Spinal cord (tissue), 10 donors: ENCODE measurements at places on chromosomes 11 and 22. TPM values are rescaled to one million over a fixed set of nuclear protein-coding genes. Genes with fewer than 3 reads are reported as not detected.

The LRRC74B gene
- total RNA-seq = 4.7 TPM

The ACTN3 gene
- total RNA-seq = 0.33 TPM

The TEX12 gene
- total RNA-seq = 0.17 TPM

The OR10D3 gene
- total RNA-seq = not detected

The IGHMBP2 gene
- 11.4 TPM for total RNA-seq

The LARGE1 gene
- 25.6 TPM for total RNA-seq
